ENCODE measurements at places on chromosomes 5 and 9.

DNA sequence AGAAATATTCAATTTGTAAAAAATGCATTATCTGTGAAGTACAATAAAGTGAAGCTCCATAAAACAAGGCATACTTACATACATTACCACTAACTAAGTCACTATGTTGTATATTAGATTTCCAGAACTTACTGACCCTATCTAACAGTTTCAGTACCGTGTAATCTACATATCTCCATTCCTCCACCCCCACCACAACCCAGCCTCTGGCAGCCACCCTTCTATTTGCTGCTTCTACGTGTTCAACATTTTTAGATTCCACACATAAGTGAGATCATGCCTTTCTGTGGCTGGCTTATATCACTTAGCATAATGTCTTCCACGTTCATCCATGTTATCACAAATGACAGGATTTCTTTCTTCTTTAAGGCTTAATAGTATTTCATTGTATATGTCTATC, 15.1 kb upstream of the HSDL2 start:
- no peak for DNase-seq

DNA sequence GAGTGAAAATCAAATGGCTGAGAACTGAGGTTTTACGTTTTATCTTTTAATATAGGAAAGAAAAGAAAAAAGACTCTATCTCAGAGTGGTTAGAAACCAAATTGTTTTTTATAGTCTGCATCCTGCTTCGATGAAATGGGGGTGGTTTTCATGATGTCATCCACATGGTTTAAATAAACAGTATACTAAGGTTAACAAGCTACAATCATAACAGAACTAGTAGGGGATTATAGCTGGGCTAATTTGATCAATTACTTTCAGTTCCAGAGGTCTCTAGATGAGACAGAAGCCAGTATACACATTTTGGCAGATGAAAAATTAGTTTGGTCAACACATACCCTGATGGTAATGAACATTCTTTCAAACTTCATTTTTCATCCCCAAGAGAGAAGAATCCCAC, 106.3 kb upstream of the SNX2 start:
- DNase-seq = no peak

- no peak for DNase-seq
Measured at GRCh38 chr5:84287951-84288350, 96.7 kb downstream of the EDIL3 start.

DNA sequence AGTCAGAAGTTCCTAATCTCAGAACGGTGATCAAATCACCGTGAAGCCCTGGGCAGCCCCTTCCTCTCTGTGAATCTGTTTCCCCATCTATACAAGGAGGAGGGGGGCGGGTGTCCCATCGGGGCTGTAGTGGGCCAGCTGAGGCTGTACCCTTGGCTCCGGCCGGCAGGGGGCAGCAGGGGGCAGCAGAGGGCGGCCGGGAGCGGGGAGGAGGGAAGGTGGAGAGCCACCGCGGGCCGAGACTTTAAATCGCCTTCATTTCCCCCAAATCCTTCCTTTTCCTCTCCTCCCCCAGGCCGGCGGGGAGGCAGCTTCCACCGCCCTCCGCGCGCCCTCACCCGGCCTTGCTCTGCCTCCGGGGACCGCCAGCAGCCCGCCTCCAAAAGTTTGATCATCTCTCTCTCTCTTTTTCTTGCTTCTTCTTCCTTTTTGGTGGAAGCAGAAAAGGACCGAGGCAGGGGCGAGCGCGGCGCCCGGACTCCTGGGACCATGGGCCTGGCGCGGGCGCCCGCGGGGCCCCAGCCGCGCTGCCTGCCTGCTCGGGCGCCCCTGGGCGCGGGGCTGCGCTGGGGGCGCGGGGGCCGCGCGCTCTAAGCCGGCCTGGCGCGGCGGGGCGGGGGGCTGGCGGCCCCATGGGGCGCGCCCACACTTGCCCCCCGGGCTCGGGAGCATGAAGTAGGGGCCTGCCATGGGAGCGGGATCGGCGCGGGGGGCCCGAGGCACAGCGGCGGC, at the start of gene COL27A1:
COL27A1 (plus strand) TSS at position 275 of the 732 bp plus-strand sequence; CDS start at position 689, 414 bp downstream.
- peak; percentile 86 for DNase-seq

DNA sequence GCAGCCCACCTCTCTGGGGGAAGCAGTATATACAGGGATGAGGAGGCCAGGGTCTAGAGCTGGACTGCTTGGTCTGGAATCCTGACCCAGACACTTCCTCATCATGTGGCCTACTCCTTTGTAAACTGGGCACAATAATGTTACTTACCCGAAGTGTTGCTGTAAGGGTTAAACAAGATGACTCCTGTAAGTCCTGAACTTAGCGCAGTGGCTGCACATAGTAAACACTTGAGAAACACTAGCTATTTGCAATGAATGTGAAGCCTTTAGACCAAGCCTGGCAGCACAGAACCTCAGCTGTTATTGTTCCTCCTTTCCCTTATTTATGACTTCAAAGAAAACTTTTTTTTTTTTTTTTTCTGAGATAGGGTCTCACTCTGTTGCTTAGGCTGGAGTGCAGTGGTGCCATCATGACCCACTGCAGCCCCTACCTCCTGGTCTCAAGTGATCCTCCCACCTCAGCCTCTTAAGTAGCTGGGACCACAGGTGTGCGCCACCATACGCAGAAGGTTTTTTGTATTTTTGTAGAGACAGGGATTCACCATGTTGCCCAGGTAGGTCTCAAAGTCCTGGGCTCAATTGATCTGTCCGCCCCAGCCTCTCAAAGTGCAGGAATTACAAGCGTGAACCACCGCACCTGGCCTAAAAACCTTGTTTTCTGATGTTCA, 96.2 kb upstream of the IL6ST start:
- no peak for DNase-seq

- no peak for DNase-seq
Measured at GRCh38 chr5:163964671-163965070, 459.3 kb downstream of the MAT2B start.
